Heart right ventricle (tissue), 16 donors: ENCODE measurements at places on chromosomes 3 and 15.

GRCh38 chr3:114451051-114451451 lies 157.2 kb downstream of the TIGIT start:
- no peak for DNase-seq

DNA sequence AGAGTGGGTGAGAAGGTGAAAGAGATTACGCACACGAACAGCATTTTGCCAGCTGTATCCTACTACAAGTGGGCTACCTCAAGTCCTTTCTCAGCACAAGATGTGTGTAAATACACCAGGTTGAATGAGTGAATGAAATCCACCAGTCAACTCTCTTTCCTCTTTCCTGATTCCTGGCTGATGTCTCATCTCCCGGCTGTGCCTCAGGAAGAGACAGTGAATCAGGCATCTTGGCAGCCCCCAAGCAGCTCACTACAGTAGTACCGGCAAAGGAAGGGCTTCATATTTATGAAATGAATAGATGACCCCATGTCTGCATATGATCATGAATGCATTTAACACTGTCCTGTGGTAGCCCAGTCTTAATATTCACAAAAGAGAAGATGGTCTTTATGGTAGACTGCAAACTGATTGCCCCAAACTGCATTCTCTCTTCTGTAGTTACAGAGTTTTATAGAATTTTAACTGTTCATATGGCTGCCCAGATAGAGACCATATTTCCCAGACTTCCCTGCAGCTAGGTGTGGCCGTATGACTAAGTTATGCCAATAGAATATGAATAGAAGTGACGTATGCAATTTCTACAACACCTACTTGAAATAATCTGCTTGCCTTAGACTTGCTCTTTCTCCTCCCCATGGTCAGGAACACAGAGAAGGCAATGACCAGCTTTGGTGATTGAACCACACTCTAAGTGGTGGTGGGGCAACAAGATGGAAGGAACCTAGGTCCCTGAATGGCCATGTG lies 22.7 kb downstream of the MGLL start:
- DNase-seq: no peak

DNA sequence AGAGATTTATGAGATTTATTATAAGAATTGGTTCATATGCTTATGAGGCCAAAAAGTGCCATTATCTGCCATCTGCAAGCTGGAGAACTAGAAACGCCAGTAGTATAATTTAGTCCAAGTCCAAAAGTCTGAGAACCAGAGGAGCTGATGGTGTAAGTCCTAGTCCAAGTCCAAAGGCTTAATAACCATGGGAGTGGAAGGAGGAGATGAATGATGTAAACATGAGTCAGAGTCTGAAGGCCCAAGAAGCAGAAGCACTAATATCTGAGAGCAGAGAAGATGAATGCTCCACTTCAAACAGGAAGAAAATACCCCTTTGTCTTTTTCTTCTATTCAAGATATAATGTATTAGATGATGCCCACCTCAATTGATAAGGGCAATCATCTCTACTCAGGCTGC lies 185.7 kb downstream of the CGGBP1 start:
- no peak for DNase-seq

- no peak for DNase-seq
Measured at GRCh38 chr15:80007532-80007931, 36.5 kb upstream of the BCL2A1 start.

DNA sequence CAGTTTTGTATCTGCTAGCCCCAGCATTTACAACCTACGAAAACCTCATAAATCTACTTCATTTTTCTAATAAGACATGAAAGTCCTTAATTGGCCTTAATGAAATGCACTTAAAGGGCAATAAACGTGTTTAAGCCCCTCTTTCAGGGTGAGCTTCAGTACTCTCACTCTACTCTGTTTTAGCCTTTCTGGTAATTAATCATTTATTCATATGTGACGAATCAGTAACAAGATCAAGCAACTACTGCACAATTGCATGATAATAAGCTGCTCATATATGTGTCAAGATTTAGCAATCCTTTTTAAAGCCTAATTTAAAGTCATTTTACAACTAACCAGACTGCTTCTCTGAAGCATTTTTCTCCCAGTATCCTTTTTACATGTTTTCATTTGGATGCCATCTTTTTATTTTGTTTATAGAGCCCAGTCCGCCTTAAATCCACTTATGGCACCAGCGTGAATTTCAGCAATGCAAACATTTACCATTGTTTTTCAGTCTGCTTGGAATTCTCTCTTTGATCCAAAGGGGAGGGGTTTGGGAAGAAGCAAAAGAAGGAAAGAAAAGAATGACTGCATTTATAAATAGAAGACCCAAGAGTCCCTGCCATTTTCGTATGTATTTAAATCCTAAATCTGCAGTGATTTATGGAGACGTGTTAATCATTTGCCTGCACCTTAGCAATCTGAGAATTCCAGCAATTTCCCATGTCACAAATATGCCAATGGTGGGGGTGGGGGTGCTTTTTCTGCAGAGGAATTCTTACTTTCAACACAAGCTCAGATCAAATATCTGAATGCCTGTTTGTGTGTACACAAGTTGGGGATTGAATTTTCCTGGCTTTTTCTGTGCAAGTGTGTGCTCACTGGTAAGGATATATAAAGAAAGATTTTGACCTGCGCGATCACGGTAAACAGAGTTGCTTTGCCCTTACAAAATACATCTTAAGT lies 230.8 kb upstream of the TBC1D5 start:
- no peak for DNase-seq

DNA sequence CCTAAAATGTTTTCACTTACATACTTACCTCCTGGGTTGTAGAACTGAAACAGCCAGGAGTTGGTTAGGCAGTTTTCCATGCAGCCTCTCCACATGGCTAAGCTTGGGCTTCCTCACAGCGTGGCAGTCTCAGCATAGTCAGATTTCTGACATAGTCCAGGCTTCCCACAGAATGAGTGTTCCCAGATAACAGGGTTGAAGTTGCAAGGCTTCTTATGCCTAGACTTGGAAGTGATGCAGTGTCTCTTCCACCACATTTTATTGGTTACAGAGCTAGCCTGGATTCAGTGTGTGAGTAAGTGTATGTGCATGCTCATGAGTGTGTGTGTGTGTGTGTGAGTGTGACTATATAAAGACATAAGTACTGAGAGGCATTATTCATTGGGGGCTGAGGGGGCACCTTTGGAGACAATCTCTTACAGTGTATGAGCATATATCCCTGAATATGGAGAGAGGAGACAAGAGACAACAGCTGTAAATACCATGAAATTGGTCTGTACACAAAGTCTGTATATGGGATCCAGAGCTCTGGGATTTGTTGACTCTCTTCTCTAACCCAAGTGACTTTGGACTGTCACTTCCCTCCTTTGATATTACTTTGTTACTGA lies 78.1 kb downstream of the ZNF621 start:
- no peak for DNase-seq

DNA sequence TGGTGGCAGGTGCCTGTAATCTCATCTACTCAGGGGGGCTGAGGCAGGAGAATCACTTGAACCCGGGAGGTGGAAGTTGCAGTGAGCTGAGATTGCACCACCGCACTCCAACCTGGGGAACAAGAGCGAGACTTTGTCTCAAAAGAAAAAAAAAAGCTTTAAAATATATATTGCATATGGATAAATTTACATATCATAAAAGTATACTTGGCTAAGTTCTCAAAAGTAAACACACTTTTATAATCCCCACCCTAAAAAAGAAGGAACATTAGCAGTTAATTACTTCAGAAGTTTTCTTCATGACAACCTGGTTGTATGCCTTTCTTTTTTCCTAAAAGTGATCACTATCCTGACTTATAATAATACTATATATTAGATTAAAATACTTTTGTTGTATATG lies 369.1 kb upstream of the TPRG1 start:
- DNase-seq: no peak

GRCh38 chr3:164341086-164341485 lies 737.2 kb downstream of the SI start:
- no peak for DNase-seq

- no peak for DNase-seq
Measured at GRCh38 chr15:86016750-86017149, 62.9 kb upstream of the AGBL1 start.

- DNase-seq: no peak
Measured at GRCh38 chr3:142839831-142840230, 49.1 kb downstream of the PCOLCE2 start.

DNA sequence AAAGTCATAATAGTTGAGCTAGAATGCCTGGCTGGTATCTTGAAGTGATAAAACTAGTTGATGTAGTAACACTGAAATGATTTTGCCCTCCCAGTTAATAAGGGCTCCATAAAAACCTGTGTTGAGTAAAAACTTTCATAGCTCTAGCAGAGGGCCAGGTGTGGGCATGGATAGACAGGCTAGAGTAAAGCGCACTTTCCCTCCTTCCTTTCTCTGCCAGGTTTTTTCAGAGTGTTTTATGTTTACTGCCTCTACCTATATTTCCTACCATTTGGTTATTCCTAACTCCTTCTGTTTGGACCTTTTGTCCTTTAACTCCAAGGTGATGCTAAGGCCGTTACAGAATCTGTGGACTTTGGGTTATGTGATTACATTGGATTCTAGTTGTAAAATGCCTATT lies 25.3 kb downstream of the CHD2 start:
- DNase-seq: no peak

- DNase-seq: no peak
Measured at GRCh38 chr15:77851086-77851485, 218.4 kb upstream of the LINGO1 start.

DNA sequence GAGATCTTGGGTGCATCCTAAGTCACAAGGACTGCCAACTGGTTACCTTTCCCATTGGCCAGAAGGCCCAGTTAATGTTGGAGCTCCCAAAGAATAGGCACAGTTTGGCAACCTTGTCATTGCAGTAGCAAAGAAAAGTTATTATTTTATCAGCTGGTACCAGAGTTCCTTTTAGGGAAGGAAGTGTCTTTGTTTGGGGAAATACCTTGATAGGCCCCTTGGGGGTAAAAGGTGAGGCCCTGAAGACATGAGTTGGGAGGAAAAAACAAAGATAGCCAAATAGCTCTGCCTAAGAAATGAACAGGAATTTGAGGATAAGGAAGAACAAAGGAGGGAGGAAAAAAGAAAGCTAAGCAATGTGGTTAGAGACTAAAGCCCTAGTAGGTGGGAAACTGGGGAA lies 85.8 kb downstream of the ANP32A start:
- no peak for DNase-seq

GRCh38 chr15:26667222-26667988 lies 105.5 kb downstream of the GABRB3 start:
- peak; percentile 5 for DNase-seq

DNA sequence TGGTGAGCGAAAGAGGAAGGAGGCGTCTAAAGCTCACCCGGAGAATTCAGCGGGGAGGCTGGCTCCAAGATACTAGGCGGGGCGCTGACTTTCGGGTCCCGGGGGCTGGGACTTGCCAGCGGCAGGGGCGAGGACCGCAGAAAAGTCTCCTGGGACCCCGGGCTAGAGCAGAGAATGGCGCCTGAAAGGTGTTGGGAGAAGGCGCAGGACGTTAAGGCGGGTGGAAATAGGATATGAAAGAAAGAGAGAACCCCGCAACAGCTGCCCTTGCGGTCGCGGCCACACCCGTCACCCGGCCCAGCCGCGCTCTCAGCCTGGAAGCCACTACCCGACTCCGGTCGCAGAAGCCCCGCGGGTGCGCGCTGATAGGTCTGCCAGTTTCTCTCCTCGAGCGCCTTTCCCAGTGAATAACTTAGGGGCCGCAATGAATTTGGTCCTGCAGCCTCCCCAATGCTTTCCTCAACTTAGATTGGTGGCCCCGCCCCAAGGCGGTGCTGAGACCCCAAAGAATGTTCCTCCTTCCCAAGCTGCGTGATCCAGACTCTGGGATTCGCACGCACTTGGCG lies 604 bp downstream of the LTK start:
- no peak for DNase-seq

GRCh38 chr3:184798120-184798519 lies 13.8 kb upstream of the VPS8 start:
- no peak for DNase-seq

DNA sequence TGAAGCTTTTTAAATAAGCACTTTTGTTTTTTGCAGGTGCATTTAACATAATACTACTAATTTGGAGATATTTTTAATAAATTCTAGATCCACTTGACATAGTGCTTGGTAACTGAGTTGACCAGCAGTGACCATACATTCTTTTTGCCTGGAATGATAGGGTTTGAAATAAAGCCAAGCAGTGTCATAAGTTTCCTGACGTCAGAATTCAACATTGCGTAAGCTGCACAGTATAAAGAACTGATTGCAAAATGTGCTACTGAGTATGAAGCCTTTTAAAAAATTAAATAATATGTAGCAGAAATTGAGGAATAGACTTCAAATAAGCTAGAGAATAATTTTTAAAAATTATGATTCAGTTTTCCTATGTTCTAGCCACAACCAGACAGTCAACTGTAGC lies 454.6 kb upstream of the ARPP21 start:
- no peak for DNase-seq

GRCh38 chr3:98744283-98744682 lies 18.9 kb upstream of the ST3GAL6 start:
- no peak for DNase-seq
